ENCODE measurements at places on chromosomes 6 and 20.

- no peak for DNase-seq
Measured at GRCh38 chr6:4607793-4608192, 168.4 kb upstream of the CDYL start.

GRCh38 chr6:101728956-101729355 lies 335.4 kb downstream of the GRIK2 start:
- DNase-seq, result no peak

DNA sequence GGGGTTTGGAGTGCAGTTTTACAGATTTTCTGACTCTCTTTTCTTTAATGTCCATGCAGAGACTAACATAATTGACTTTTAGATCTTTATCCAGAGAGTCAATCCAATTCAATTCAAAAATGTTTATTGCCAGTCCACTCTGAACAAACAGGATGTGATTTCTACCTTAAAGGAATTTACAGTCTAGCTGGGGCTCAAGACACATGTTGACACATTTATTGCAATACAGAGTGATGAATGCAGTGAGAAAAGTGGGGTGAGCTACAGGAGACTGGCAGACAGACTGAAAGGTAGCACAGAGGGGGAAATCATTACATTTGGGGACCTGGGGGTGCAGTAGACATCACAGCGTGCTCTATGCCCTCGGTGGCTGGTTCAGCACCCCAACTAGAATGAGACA lies 193.9 kb downstream of the SLC24A3 start:
- no peak for DNase-seq

DNA sequence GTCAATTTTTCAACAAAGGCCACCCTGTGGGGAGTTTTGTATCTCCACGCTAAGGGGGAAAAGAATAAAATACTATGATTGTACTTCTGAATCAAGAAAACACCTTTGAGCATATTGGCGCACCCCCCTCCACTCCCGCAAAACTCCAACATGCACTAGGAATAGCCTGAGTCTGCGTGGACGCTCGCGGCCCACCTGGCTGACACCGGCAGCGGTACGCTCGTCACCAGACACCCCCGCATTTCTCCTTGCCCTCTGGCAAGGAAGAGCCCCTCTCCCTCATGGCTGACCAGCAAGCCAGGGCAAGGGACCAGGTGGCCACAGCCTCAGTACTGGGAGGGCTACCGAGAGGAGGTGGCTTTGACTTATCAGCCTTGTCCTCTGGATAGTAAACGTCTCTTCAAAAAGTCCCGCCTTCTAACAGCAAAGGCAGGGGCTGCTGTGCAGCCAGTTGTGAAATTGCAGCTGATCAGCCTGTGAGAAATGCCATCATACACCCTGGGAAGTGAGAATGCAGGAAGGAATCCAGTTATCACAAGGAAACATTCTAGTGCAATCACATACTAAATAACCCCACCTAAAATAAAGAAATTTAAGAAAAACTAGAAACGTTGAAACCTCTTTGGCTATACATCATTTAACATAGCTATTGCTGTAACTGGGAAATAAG lies 84.2 kb downstream of the HUS1B start:
- no peak for DNase-seq

DNA sequence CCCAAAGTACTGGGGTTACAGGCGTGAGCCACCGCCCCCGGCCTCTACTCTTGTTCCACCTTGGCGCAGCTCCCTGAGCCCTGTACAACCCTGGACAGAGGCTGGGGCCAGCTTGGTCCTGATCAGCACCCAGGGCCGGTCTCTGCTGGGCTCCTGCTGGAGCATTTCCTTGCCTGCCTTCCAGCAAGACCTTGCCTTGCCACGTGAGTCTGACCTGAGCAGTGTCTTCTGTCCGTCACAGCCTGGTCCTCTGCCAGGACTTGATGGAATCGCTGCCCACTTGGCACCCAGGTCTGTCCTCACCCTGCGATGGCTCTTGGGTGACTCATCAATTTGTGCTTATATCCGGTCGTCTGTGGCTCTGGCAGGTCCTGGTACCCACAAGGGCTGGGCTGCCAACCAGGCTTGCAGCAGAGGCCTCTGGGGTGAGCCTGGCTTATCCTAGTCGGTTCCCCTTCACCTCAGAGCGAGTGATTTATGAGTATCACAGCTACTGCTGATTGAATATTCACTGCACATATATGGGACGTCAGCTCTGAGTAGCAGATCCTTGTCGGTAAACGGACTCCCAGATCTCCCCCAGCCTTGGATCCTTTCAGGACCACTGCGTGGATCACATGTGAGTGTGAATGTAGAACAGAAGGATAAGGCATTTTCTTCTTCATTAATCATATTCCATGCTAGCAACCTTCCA lies 10.1 kb upstream of the SULF2 start:
- DNase-seq, result no peak

DNA sequence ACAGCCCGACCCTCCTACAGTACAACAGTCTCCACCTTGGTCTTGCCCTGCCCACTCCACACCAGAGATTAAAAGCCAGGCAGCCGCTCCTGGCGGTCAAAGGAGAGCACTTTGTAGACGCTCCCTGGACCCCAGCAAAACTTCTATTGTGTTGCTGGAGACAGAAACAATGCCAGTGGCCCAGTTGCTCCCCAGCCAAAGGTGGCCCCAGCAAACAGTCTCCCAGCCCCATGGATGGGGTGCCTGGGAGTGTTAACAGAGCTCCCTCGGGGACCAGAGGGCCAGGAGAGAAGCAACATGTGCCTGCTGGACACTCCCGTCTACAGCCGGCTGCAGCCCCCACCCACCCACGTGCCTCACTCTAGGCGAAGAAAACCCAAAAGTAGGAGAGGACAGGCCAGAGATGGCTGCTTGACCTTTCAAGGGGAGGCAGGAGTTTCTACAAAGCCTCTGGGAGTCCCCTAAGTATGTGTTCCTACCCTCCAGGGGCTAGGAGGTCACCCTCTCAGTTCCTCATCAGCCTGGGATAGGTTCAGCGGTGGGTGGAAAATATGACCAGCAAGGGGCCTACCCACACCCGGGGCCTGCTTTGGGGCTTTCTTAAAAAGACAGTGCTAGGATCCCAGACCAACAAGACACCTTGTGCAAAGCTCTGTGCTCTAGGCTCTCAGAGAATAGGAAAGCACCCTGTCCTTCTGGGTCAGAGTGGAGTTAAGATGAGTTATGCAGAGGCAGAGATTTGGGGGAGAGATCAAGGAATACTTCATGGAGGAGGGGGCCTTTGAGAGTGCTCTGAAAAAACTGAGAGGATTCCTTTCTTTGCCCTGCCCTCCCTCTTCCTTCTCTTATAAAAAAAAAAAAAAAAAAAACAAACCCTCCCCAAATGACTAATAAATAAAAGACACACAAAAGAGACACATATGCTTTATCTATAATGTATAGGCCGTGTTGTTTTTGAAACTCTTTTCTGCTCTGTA lies 19.0 kb upstream of the PREX1 start:
- DNase-seq, result no peak

- no peak for DNase-seq
Measured at GRCh38 chr6:25950297-25950696, 12.3 kb upstream of the TRIM38 start.

- no peak for DNase-seq
Measured at GRCh38 chr6:68658338-68658737, 23.3 kb downstream of the ADGRB3 start.

GRCh38 chr6:21022343-21023107 lies 488.3 kb downstream of the CDKAL1 start:
- no peak for DNase-seq

DNA sequence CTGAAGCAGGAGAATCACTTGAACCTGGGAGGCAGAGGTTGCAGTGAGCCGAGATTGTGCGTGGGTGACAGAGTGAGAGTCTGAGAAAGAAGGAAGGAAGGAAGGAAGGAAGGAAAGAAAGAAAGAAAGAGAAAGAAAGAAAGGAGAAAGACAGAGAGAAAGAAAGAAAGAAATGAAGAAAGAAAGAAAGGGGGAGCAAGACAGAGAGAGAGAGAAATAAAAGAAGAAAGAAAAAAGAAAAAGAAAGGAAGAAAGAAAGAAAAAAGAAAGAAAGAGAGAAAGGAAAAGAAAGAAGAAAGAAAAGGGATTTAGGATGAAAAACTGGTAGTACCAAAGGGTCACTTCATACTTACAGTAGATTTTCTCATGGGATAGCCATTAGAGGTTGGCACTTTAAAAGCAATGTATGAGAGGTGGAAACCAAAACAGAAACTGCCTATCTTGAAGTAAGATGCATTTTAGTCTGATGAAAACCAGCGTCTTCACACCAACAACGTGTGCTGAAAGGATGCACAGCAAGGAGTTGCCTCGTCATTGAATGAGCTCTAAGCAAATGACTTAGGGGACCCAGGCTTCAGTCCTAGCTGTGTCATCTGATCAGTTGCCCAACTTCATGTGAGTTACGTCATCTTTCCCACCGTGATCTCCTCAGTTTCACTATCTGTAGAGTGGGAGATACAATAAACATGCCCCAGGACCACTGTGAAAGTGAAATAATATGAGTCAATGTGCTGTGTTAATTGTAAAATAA lies 133.9 kb upstream of the NEDD9 start:
- peak; percentile 55 for DNase-seq

DNA sequence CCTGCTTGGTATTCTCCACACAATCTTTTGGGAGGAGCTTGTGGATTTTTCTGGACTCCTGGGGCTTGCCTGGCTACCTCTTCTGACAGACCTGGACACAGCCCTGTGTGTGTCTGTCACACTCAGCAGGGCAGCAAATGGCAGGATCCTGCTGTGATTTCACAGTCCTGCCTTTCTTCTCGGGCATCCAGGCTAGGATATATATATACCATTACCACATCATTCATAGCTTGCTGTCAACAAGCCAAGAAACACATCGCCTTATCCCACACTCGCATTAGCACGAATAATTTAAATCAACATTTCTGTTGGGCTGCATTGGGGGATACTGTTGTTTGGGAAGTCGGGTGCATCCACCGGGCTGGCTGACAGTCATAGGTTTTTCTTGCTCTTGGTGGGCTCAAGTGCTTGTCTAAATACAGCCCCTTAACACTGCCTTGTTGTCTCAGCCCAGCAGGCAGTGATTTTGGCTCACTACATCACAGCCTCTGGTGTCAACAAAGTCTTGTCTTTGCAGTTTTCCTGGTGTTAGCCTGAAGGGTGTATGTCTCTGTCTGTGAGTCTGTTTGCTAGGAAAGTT lies 154.9 kb upstream of the FERMT1 start:
- DNase-seq, result no peak
